Fibroblast of upper back skin (primary cell): ENCODE measurements at places on chromosomes 16 and 17.

GRCh38 chr17:10756185-10756584 lies 26.4 kb upstream of the TMEM220 start:
- DNase-seq = no peak

- no peak for DNase-seq
These were observed 191.0 kb downstream of the TANC2 start for GRCh38 chr17:63156986-63157385.

DNA sequence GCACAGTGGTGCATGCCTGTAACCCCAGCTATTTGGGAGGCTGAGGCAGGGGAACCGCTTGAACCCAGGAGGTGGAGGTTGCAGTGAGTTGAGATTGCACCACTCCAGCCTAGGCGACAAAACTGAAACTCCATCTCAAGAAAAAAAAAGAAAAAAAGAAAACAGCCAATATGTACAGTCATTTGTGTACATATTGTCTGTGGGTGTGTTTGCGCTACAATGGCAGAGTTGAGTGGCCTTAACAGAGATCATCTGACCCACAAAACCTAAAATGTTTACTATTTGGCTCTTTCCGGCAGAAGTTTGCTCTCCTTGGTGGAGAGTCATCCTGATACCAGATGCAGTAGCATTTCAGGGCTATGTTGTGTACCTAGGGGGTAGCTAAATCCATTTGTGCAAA lies 57.9 kb downstream of the ARSG start:
- no peak for DNase-seq

DNA sequence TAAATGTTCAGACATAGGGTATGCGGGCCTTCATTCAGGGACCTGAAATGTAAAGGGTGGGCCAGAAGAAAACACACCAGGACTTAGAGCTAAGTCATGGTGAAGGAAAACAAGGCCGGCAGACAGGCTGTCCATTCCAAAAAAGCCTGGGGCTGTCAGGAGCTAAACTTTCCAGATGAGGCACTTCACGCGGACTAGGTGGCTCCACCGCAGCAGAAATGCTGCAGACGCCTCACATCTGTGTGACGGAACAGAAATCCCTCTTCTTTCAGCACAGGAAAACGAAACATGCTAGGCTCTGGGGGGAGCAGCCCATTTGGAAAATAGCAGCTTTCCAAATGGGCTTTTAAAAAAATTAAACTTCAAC lies 88.7 kb downstream of the HS3ST3A1 start:
- DNase-seq = peak; percentile 68

- peak; percentile 24 for DNase-seq
These were observed 432 bp downstream of the ZNF276 start for GRCh38 chr16:89721546-89722391.

GRCh38 chr17:5065227-5065744 lies 13.0 kb upstream of the ZFP3 start:
- DNase-seq = no peak

- DNase-seq = no peak
These were observed 129.5 kb downstream of the SOCS1 start for GRCh38 chr16:11126399-11127054.

- peak; percentile 31 for DNase-seq
These were observed 534.1 kb downstream of the GRIN2A start for GRCh38 chr16:9647981-9648701.

DNA sequence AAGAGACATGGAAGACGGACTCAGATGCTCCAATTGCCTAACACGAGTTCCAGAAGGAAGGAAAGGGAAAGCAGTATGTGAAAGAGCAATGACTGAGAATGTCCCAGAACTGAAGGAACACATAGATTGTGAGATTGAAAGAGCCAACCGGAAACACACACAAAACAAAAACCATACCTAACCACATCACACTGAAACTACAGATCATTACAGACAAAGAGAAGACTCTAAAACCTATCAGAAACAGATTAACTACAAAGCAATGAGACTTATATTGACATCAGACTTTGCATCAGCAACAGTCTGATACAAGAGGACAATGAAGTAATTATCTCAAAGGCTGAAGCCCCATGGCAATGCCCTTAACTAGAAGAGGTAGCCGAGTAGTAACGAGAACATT lies 45.6 kb upstream of the CLEC18B start:
- no peak for DNase-seq

DNA sequence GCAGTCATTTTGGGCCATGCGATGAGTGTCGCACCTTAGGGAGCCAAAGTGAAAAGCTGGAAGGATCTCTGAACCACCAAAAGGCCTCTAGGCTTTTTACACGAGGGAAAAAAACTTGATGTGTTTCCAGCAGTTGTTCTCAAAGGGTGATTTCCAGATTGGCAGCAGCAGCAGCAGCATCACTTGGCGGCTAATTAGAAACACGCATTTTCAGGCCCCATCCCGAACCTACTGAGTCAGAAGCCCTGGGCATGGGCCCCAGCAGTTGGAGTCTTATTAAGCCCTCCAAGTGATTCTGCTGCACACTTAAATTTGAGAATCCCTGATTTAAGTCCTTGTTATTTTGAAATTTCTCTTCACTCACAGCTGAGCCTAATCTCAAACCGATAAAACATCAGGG lies 25.3 kb upstream of the PYY start:
- DNase-seq = peak; percentile 32

GRCh38 chr16:16867973-16868372 lies 489.0 kb downstream of the NPIPA7 start:
- DNase-seq = peak; percentile 32

- DNase-seq = no peak
These were observed 48.9 kb downstream of the FBXL20 start for GRCh38 chr17:39352511-39352910.
